ENCODE measurements at places on chromosomes 11 and 22. TPM values are rescaled to one million over a fixed set of nuclear protein-coding genes. Genes with fewer than 3 reads are reported as not detected.

Gene ACR
- not detected for total RNA-seq

Gene ZFTA
- total RNA-seq, result 8.9 TPM

Gene CATSPERZ
- total RNA-seq, result not detected

Gene FXYD2
- total RNA-seq, result 361 TPM

DNA sequence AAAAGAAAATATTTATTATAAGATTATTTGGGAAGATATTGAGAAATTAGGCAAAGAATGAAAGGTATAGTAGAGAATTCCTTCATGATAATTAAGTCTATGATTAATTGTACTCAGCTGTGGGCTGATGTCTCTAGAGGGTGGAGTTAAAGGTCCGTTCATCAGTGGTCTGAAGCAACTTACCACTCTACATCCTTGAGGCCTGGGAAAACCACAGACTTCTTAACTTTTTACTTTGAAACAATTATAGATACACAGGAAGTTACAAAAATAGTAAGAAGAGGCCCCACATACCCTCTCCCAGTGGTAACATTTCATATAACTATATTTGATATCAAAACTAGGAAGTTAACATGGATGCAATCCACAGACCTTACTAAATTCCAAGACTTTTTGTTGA lies 167.0 kb upstream of the NECTIN1 start:
- DNase-seq, result no peak

DNA sequence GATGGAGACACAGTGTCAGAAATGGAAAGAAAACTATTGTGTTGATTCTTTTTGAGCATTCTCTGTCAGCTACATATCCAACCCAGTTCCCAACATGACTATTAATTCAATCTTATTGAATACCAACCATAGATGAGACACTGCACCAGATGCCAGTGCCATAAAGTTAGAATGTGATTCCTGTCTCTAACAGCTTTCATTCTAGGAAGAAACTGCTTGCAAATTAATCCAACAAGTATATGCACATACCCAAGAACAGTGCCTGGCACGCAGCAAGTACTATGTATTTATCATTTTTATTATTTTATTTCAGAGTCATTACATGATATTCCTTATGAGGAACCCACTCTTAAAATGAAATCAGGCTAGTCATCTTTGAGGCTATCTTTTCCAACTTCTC lies 34.5 kb downstream of the SLC5A12 start:
- no peak for DNase-seq

GRCh38 chr11:10916665-10917064 lies 58.8 kb upstream of the ZBED5 start:
- no peak for DNase-seq

GRCh38 chr11:76724171-76724768 lies 53.7 kb upstream of the LRRC32 start:
- DNase-seq, result no peak

GRCh38 chr11:120086651-120087050 lies 51.3 kb downstream of the TRIM29 start:
- DNase-seq, result no peak

- no peak for DNase-seq
Observed at GRCh38 chr11:57413681-57414080, 13.2 kb downstream of the SLC43A3 start.

DNA sequence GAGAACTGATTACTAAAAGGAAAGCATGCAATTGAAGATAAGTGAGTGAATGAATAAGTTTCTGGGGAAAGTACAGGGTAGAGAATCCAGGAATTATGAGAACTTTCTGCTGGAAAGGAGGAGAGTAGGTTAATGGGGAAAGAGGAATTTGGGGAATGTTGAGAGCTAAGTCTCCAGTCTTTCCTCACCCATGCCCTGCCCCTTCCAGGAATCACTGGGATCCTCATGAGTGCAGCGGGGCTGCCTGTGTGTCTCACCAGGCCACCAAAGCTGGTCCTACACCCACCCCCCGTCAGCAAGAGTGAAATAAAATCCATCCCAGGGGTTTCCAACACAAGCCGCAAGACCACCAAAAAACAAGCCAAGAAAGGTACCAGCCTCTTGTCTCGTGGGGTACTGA lies 17.0 kb downstream of the DTX4 start:
- DNase-seq, result peak; percentile 23

Measured in renal cortical epithelial cell (primary cell).